KBM-7 (cell line): ENCODE measurements at places on chromosomes 3 and 15.

DNA sequence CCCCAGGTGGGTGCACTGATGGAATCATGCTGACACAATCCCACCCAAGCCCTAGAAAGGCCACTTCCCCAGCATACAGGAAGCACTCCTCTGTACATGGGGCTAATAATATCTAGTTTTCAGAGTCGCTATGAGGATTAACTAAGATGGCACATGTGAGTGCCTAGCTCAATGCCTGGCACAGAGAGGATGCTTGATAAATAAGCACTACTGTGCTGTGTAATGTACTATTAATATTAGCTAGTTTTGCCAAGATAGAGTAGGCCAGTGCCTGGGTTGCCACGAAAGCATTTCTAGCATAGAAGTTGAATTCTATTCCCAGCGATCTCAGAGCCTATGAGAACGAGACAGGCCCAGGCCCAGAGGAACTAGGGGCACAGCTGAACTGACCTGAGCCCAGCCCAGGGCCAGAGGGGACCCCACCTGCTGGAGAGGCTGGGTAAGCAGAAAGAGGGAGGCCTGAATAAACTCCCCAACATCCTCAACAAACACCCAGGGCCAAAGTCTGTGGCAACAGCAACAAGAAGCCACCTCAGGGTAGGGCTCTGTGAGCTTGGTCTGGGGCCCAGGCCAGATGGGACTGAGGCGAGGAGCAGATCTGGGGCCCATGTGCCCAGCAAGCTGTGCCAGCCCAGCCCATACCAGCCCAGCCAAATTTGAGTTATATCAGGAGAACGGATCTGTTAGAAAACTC, 7.6 kb upstream of the SEMA7A start:
- DNase-seq = no peak

DNA sequence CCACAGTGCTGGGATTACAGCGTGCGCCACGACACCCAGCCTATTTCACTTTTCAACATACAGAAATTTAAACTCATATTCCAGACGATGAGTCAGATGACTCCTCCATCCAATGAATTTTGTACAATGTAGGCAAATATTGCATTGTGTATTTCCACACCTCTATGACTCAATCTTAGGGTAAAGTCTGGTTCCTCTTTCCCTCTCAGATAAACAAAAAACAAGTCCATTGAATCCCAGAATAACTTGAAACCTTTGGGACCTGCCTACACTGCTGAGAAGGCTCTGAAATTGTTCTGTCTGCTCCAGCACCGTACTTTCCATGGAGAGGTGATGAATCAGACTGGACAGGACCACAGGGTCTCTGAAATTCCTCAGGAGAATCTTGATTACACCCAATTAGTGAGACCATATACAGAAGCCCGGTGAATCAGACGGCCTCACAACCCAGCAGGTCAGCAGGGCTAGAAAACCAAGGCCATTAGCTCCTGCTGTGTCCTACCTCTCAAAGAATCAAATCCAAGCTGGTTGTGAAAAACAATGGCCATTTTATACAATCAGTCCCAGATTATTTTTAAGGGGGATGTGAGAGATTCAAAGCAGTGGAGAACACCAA, 112.6 kb downstream of the ERC2 start:
- DNase-seq = no peak

- no peak for DNase-seq
These were observed 25.8 kb downstream of the RAF1 start for GRCh38 chr3:12638105-12638504.

DNA sequence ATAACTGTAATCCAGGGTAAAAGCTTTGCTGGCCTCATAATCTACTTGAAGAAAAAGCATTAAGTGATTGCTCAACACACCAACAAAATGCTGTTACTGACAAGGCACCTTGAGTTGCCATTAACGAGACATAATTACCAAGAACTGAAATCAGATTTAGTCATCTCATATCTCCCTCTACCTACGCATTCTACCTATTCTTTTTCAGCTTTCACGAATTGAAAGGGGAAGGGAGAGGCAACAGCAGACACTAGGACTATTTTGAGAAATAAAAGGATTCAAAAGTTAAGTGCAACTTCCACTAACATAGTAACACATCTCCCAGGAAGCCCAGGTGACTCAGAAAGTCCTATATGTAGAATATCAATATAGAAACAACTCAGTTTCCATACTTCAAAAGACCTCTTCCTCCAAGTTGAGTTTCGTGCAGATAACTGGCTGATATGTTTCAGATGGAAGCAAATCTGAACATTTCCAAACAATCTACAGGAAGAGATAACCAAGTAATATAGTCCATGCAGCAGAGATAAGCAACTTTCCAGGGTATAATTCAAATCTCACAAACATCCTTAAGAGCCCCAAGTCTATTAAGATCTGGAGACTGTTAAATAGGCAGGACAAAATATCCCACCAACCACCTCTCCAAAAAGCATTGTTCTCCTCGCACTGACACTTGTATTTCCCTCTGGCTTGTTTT, 1.9 kb downstream of the OSBPL10 start:
- no peak for DNase-seq

DNA sequence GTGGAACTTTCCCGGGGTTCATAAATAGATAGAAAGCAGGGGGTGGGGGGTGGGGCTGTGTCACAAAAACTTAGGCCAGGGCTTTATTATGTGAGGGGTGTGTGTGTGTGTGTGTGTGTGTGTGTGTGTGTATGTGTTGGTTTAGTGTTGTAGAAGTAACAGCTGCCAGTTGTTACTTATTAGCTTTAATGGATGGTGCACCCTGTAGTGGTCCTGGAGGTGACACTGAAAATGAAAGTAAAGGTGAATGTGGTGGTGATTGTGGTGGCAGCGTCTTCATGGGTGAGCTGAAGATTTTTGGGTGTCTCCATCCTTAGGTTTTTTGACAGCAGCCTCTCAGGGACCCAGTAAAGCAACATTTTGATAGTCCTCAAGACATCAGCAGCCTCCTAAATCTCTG, 449.9 kb downstream of the PDCD6IP start:
- DNase-seq = no peak

GRCh38 chr15:89356634-89357298, 22.1 kb upstream of the POLG start:
- no peak for DNase-seq

- DNase-seq = no peak
These were observed 68.0 kb upstream of the RPL35A start for GRCh38 chr3:197881970-197882338.

DNA sequence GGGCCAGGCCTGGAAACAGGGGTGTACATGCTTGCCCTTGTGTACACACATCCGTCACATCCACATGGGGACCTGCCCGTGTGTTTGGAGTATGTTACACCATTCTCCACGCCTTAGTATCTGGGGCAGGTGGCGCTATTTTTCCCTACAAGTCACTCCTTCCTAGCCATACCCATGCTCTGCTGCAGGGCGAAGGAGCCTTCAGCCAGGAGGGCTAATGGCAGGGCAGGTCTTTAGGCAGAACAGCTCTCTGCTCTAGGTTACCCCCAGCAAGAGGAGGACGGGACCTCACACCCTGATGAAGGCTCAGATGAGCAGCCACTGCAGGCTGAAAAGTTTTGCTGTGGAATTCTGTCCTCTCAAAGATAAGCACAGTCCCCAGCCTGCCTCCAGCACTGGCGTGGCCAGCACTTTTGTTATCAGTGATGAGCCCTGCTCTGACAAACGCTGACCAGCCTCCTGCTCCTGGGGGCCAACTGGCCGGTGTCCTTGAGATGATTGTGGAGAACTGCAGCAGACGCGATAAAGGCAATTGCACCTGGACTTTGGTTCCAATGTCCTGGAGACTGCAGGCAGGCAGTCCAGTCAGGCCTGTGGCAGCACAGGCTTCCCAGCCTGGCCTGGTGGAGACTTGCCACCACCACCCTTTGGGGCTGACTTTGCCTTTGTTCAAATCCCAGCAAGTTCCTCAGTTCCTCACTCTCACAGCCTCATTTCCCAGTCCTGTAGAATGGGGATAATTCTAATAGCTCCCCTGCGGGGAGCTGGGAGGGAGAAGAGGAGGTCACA, 19.8 kb upstream of the PIGZ start:
- peak; percentile 31 for DNase-seq

GRCh38 chr3:150132101-150132749, 161.5 kb upstream of the PFN2 start:
- peak; percentile 57 for DNase-seq

- DNase-seq = peak; percentile 87
These were observed 3.5 kb upstream of the MTFMT start for GRCh38 chr15:65032801-65033537.

- no peak for DNase-seq
These were observed 232.9 kb downstream of the TJP1 start for GRCh38 chr15:29589416-29589815.

DNA sequence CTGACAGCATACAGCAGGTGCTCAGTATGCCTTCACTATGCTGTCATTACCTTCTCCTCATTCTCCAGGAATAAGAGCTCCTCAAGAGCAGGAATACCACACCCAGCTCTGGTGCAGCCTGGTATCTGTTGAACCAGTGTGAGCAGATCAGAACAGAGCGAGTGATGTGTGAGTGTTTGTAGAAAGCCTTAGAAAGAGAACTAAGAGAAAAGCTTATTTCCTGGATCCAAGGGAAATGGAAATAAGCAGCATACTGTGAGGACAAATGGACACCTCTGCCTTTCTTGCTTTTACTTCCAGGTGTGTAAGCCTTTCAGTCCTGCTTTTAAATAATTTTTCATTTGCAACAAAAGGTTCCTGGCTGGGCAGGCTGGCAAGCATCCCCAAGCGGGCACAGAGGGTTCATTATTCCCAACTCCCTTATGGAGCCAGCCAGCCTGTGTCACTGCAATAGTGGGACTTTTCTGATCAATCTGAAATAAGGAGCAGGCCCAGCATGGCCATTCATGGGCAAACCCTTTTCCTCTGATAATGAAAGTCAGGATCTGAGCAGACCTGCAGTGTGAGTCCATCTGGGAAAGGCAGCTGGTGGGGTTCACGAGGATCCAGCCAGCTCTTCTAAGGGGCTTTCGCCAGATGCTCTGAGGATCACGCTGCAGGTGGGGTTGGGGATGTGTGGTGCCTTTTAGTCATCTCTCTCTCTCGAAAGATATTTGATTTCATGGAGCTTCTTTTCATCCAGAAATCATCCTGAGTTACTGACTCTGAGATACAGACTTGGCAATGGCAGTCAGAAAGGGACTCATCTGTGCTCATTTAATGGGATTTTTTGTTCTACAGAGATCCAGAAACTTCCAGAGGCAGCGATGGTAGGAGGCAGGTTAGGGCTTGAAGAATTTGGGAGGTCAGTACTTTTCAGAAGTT, 594.9 kb upstream of the CFAP20DC start:
- no peak for DNase-seq

DNA sequence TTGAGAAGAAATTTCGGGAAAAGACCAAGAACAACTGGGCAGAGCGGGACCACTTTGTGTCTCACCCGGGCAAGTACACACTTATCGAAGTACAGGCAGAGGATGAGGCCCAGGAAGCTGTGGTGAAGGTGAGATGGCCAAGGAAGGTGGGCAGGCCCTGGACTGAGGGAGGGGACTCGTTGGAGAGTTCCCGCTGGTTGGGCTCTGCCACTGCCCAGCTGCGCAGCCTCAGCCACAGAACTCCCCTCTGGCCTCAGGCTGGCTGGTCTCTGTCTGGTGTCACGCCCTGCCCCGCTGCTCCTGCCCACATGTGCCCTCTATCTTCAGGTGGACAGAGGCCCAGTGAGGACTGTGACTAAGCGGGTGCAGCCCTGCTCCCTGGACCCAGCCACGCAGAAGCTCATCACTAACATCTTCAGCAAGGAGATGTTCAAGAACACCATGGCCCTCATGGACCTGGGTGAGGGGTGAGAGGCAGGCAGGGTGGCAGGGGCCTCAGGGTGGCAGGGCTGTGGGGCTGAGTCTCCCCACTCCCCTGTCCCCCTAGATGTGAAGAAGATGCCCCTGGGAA, 2.4 kb downstream of the PARP3 start:
- DNase-seq = no peak

- DNase-seq = no peak
These were observed 28.8 kb upstream of the HES1 start for GRCh38 chr3:194107107-194107506.

DNA sequence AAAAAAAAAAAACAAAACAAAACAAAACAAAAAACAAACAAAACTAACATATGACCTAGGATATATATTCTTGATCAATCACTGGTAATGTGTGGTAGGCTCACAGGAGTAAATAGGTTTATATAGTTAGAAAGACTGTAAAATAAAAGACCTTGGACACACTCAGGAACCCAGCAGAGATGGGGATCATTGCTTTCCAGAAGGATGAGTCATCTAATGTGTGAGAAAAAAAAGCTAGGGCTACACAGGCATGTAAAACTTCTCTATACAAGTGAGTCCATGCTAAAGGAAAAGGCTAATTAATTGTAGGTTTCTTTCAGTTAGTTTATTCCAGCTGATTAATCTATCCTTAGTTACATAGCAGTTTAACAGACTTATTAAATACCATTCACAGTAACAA, 710.3 kb upstream of the ARPP21 start:
- DNase-seq = no peak

GRCh38 chr3:138137861-138138260, 5.7 kb upstream of the A4GNT start:
- peak; percentile 40 for DNase-seq

DNA sequence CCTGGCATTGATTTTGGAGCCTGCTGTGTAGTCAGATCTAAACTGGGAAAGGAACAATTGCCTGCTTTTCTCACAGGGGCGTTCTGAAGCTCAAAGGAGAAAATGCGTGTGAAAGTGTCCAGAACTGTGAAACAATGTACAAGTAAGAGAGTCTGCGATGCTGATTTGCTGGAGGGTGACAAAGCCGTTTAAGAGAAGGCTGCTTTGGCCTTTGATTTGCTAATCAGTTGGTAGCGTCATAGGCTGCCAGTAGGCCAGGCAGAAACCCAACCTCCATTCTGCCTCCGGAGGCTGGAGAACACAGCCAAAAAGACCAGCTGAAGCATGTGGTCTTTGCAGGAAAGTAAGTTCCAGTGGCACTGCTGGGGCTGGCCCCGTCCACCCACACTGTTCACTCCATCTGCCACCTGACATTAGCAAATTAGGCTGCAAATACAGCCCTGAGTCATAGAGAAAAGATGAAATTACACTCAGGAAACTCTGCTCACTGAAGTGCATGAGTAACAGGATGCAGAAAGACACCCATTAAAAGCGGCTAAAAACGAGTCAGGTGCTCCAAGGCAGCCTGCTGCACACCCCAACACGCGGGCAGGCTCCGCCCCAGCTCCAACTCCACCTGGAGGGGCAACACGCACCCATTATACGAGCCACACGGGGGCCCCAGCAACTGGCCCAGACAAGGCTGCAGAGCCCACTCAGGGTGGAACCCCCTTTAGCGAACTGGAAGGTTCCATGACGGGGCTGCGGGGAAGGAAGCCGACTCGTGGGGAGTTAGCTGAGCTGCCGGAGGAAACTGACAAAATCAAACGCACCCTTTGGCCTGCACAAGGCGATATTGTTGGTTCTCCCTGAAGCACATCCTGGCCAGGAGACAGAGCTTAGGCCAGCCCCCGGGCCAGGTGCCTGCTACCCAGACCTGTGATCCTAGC, 31.6 kb downstream of the ZDHHC19 start:
- DNase-seq = peak; percentile 76

- no peak for DNase-seq
These were observed 146.2 kb downstream of the LMLN start for GRCh38 chr3:198106265-198106664.

DNA sequence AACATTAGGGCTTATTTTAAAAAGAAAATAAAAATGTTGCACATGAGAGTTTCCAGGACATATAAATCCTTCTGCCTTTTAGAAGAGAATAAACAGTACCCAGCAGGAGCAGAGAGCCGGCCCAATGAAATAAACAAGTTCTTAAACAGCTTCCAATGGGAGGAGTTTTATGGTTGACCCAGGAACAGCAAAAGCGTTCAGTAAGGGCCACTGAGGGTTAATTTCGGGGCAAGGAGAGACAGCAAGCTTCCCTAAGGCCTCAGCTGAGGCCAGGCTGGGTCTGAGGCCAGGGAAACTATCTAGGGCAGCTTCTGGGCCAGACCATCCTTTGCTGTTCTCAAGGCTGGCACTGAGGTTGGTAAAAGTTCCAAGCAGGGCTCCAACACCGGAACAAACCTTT, 3.4 kb downstream of the PDZRN3 start:
- DNase-seq = no peak
